Ammon's horn (tissue), 1 donor: ENCODE measurements at places on chromosomes 5 and 9.
A peak's percentile ranks its signal among the peaks of the same experiment; 100 is the strongest.

DNA sequence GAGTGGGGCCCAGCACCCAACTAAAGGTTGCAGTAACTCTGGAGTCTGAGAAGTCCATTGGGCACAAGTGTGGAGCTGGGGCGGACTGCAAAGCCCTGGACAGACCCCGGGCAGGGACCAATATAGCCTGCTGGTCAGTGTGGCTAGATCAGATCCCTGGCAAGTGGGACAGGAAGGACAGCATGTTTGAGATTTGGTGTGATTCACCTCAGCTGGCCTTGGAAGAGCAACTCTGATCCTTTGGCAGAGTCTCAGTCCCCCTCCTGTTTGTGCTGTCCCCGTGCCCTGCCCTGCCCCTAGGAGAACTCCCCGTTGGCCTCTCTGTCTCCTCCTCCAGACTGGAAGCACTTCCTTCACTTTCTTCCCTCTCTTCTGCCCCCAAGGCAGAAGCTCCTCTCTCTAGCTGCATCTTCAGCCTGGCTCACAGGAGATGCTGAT lies 255.3 kb downstream of the FSTL4 start:
- no peak for DNase-seq

GRCh38 chr5:132260051-132260450 lies 2.6 kb downstream of the PDLIM4 start:
- no peak for DNase-seq

- no peak for DNase-seq
Measured at GRCh38 chr5:178298283-178298807, 65.7 kb upstream of the PHYKPL start.

GRCh38 chr5:98877600-98877999 lies 51.2 kb downstream of the CHD1 start:
- DNase-seq: no peak

GRCh38 chr5:145101246-145101645 lies 733.9 kb downstream of the PRELID2 start:
- DNase-seq: no peak

GRCh38 chr9:134899818-134900217 lies 17.9 kb downstream of the FCN1 start:
- no peak for DNase-seq

GRCh38 chr5:107736638-107737037 lies 65.9 kb upstream of the EFNA5 start:
- DNase-seq: no peak

GRCh38 chr5:122400341-122400740 lies 88.3 kb downstream of the SNCAIP start:
- DNase-seq: no peak

DNA sequence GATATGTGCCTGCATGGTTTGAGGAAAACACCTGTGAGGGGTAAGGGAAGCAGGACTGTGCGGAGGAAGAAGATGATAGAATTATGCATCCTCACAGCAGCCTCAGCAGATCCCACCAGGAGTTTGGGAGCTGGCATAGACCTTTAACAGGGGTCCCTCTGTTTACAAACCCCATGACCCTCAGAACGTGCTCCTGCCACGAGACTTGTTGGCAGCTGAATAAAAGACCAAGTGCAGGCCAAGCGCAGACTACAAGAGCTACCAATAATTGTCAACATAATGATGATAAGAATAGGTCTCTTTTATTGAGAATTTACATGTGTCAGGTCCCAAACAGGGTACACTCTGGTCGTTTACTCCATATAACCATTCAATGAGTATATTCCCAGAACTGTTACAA lies 236.0 kb downstream of the MED10 start:
- no peak for DNase-seq

DNA sequence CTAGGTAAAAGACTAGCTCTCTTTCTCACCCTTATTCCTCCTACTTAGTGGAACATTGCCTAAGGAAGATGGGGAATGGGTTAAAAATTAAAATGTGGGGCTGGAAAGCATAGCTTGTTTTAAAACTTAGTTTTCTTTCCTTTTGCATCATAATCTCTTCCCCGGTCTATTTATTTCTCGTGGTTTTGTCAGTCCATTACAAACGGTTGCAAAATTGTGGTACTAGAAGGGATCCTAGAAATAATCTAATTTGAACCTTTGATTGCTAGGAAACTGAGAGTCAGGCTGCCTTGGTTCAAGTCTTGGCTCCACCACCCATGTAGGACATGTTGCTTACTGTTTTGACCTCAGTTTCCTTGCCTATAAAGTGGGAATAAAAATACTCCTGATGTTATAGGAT lies 1.3 kb downstream of the IL31RA start:
- no peak for DNase-seq

GRCh38 chr5:139657363-139658321 lies 9.5 kb downstream of the CXXC5 start:
- DNase-seq: no peak

GRCh38 chr9:91555132-91555531 lies 131.5 kb upstream of the NFIL3 start:
- DNase-seq: no peak

- no peak for DNase-seq
Measured at GRCh38 chr5:68141494-68141893, 74.1 kb upstream of the PIK3R1 start.

DNA sequence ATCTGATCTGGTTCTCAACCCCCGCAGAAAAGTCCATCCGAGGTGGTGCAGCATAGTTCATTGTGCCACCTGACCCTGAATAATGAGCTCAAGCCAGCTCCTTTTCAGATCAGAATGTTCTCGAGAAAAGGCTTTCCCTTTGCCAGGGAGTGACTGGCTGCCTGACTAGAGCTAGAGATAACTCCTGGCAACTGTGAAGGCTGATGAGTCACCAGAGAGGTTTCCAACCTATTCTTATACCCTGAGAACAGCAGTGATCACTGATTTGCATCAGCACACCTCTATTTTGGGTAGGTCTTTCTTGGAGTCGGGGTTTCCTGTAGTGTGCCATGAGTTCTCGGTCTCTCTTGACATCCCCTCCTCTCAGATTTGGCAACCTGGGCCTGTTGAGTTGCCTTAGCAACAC lies 127.9 kb downstream of the PIK3R1 start:
- peak; percentile 53 for DNase-seq

DNA sequence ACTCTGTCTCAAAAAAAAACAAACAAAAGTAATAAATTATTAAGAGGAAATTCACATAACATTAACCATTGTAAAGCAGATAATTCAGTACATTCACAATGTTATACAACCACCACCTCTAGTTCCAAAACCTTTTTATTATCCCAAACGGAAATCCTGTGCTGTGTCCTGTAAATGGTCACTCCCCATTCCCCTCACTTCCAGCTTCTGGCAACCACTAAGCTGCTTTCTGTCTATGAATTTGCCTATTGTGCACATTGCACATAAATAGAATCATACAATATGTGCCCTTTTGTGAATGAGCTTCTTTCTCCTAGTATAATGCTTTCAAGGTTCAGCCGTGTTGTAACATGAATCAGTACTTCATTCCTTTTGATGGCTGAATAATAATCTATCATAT lies 20.8 kb downstream of the C9orf152 start:
- DNase-seq: no peak

DNA sequence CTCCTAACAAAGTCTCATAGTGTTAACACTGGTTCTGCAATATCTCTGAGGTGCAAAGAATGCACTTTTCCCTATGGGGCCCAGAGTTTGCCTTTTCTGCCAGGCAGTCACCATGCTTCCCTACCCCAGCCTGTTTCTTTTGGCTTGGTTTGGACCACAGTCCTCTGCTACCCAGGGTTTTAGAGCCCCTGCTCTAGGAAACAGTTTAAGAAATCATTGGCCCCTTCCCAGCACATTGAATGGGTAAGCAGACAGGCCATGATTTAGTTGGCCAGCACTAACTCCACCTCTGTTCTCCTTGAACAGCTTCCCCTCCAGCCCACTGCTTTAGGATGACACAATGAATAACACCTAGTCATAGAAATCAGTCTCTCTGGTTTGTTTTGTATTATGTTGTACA lies 73.2 kb downstream of the UBAP1 start:
- no peak for DNase-seq

DNA sequence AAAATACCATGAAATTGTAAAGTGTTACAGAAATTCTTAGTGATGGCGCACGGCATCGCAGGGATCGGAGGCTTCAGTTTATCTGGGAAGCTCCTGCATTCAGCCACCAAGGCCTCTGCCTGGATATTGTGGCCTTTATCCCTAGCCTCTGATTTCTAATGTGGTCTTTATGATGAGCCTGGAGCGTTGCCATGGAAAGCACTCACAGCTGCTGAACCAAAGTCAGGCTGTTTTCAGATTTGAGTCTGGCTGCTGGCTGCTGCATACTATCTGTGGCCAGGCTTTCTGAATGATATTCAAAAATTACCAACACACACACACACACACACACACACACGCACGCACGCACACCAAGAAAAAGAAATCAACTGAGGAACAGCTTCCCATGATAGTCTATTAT lies 101.1 kb upstream of the ZNF366 start:
- peak; percentile 90 for DNase-seq

GRCh38 chr5:141135718-141136266 lies 786 bp downstream of the PCDHB5 start:
- no peak for DNase-seq

DNA sequence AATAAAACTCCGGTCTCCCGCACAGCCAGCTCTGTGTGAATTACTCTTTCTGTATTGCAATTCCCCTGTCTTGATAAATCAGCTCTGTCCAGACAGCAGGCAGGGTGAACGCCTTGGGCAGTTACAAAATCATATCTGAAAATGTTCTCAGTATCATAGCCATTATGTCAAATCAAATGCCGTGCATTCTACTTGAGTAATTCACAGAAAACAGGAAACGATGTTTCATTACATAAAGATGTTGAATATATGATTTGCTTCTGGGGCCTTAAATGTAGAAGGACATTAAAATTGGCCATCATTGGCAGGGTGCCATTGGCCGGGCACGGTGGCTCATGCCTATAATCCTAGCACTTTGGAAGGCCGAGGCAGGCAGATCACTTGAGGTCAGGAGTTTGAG lies 8.5 kb downstream of the POLR3G start:
- no peak for DNase-seq

GRCh38 chr9:35882996-35883395 lies 12.8 kb upstream of the OR13J1 start:
- DNase-seq: no peak

GRCh38 chr5:135944967-135945560 lies 9.7 kb downstream of the LECT2 start:
- DNase-seq: peak; percentile 85

- DNase-seq: no peak
Measured at GRCh38 chr9:135239100-135239768, 151.8 kb downstream of the OLFM1 start.

GRCh38 chr9:96751815-96752214 lies 26.1 kb downstream of the ZNF510 start:
- DNase-seq: no peak

DNA sequence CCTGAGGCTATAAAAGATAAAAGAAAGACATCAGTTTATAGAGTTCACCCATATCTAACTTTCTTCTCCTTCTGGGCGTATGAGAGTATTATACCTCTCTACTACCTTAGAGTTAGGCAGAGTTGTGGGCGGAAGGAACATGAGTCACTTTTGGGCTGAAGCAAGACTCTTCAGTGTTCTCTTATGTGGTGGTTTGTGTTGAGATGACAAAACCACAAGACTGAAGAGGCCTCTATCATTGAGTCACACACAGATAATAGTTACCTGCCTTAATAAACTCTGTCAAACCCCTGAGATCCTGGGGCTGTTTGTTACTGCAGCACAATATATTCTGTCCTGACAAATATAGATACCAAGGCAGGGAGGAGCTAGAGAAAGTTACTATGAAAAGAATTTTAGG lies 184.2 kb downstream of the EFNA5 start:
- no peak for DNase-seq
